ENCODE measurements at places on chromosomes 2 and 18.

- no peak for DNase-seq
Measured at GRCh38 chr2:172342611-172343010, 84.8 kb upstream of the ITGA6 start.

DNA sequence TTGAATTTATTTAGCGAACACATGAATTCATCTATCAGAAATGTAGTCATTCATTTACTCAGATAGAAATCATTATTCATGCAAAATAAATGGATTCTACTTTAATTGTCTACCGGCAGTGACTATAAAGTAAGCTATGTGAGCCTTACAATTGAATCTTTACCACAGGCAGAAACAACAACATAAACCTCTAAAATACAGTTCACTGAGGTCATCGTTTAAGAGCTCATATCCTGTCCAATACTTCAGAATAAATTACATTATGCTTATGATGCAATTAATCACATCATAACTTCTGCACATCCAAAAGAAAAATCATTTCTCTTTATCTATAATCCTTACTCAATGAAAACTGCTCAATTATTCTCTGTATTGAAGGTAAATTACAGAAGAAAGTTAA is 244.7 kb downstream of the HNMT start:
- no peak for DNase-seq

DNA sequence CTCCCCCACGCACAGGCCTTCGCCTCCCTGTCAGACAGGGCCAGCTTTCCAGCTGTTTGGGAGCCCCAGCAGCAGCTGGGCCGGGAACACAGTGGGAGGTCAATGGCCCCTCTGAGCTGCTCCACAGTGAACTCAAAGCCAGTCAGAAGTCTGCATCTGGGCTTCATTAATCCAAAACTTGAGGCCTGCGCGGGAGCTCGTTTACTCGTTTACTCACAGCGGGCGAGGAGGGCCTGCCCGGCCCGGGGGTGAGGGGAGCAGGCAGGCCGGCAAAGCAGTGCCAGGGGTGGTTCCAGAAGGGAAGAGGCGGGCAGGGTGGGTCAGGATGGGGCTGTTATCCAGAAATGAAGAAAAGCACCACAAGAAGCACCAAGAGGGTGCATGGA is 36.8 kb upstream of the SEMA4C start:
- no peak for DNase-seq

DNA sequence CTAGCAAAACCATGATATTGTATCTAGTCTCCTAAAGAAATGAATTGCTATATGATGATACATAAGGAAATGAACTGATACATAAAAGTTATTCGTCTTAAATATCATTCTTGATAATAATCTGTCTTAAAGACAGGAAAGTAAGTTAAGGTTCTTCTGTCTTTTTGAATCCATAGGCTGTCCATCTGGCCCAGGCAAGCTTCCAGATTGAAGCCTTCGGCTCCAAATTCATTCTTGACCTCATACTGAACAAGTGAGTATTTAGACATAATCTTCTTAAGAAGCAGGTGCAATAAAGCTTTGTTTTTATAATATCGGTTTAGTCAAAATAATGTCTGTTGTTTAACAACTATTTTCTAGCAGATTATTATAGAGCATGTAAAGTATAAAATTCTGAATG is 37.7 kb downstream of the ADAM23 start:
- no peak for DNase-seq

- no peak for DNase-seq
Measured at GRCh38 chr2:171297956-171298355, 135.8 kb downstream of the METTL8 start.
